ENCODE measurements at places on chromosomes 5 and 9. TPM values are rescaled to one million over a fixed set of nuclear protein-coding genes. Genes with fewer than 3 reads are reported as not detected.

EGFLAM gene
- not detected for total RNA-seq

MYOZ3 gene
- not detected for total RNA-seq

KIF24 gene
- total RNA-seq: 3.1 TPM

DNAH5 gene
- total RNA-seq: 1.3 TPM

CDHR2 gene
- total RNA-seq: 0.13 TPM

MLANA gene
- not detected for total RNA-seq

SLCO6A1 gene
- not detected for total RNA-seq

THOC3 gene
- total RNA-seq: 56.1 TPM

ROPN1L gene
- 1.9 TPM for total RNA-seq

SLC36A1 gene
- total RNA-seq: 9.6 TPM

TAF11L5 gene
- not detected for total RNA-seq

TTC16 gene
- total RNA-seq: not detected

STC2 gene
- total RNA-seq: 49.1 TPM

ANKRD34B gene
- total RNA-seq: 0.18 TPM

SPINK14 gene
- not detected for total RNA-seq

DOCK8 gene
- 0.23 TPM for total RNA-seq

TICAM2 gene
- total RNA-seq: 1.1 TPM

TERT gene
- total RNA-seq: 2.1 TPM

SLC45A2 gene
- 0.05 TPM for total RNA-seq

ACER2 gene
- total RNA-seq: 3.2 TPM

FBLL1 gene
- not detected for total RNA-seq

RGS14 gene
- 8.2 TPM for total RNA-seq

KCNN2 gene
- total RNA-seq: 0.06 TPM

TAF11L10 gene
- total RNA-seq: not detected

TMOD1 gene
- 2.9 TPM for total RNA-seq

PCA3 gene
- total RNA-seq: not detected

CXCL14 gene
- total RNA-seq: 0.16 TPM

REEP2 gene
- total RNA-seq: 8.1 TPM

IFNA13 gene
- total RNA-seq: not detected

PCDHAC2 gene
- total RNA-seq: 2.9 TPM

CLPTM1L gene
- 160 TPM for total RNA-seq

BTNL3 gene
- not detected for total RNA-seq

NLN gene
- total RNA-seq: 65.3 TPM

FIBCD1 gene
- 6.5 TPM for total RNA-seq
